ENCODE measurements at places on chromosomes 16 and 17.
A peak's percentile ranks its signal among the peaks of the same experiment; 100 is the strongest.

DNA sequence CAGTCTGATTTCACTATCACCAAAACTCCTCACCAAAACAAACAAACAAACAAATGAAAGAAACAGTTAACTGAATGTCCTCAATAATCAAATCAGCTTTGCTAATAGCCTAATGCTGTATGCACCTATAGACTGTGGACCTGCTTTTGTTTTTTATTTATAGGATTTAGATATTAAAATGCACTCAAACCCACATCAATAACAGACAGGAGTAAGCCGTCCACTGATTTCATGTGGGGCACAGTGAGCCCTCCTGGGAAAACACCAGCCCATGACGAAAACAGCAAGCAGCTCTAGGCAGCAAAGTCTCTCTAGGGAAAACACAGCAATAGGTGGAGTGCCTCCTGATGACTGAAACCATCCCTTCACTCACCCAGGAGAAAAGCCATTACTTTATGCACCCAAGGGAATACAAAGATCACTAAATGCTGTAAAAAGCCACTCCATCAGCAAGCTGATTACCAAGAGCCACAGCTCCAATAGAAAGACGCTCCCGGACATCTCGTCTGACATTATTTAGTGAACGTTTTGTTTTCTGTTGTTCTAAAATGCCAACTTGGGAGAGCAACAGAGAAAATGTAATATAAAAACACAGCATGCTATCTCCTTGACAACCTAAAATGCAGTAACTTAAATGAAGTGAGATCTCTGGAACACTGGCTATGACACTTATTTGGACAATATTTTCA is 47.8 kb downstream of the ANKFY1 start:
- no peak for DNase-seq

- no peak for DNase-seq
Observed at GRCh38 chr16:84443166-84443802, 61.2 kb downstream of the MEAK7 start.

DNA sequence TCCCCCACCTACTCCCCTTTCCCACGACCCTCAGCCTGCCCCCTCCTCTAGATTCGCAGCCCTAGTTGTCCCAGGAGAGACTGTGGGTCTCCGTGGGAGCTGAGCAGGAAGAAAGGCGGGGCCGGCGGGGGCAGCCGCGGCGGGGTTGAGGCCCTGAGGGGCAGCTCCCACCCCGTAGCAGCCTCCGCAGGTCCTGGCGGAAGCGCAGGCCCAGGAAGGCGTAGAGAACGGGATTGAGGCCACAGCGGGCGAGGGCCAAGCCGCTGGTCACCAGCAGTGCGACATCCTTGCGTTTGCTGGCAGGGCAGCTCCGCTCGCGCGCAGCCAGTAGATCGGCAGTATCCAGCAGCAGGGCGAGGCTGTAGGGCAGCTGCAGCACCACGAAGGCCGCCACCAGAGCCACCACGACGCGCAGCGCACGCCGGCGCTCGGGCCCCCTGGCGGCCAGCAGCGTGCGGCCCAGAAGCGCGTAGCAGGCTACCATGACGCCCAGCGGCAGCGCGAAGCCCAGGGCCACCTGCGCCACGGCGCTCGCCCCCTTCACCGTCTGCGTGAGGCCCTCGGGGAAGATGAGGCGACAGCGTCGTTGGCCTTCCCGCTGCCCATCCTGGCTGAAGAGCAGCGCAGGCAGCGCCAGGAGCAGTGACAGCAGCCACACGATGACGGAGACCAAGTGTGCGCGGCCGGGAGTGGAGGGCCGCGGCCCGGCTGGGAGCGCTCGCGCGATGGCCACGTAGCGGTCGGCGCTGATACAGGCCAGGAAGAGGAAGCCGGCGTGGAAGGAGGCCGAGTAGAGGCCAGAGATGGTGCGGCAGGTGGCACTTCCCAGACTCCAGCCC is 1.9 kb downstream of the CCR10 start:
- peak; percentile 79 for DNase-seq

GRCh38 chr17:11628374-11628773 is 30.1 kb downstream of the DNAH9 start:
- no peak for DNase-seq

GRCh38 chr16:12339686-12340085 is 363.2 kb downstream of the SNX29 start:
- DNase-seq: no peak

DNA sequence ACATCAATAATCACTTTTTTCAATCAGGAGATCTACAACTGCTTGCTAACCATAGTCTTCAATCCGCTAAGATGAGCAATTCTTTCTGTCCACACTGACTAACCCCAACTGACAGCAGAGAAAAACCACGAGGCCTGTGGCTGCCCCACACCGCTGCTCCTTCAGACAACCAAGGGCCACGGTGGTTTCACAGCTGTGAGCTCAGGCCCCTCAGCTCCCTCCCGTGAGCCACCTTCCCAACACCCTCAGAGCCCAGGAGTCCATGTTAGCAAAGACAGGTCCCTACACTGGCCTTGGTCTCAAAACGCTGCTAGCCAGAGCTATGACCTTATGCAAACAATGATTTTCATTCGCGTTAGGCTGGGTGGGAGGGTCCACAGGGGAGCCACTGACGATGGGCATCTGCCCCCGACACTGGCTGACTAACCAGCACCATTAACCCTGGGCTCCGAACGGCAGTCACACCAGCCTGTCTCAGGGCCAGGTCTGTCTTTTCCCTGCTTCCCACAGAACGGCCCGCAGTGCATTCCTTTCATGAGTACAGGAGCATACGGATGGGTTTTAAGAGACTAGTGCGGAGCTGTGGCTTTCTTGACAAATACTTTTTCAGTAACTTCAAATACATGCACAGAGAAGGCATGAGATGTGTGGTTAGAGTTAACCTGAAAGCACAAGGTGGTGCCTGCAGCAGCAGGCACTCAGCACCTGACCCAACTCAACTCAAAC is 67.3 kb downstream of the ANKRD11 start:
- DNase-seq: no peak

DNA sequence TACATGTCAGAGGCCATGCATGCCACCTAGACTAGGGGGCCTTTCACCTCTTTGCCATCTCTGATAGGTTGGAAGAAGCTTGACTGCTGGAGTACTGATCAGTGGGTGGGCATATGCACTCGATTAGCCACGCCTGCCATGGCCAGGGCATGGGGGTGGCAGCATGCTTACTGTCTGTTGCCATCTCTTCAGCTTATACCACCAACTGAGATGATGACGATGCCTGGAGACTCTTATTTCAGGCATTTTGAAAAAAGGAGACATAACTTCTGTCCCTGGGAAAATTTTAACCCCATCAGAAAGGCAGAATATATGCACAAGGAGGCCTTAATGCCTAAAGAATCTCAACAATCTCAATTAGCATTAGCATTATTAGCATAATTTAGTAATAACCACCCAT is 60.8 kb downstream of the MSI2 start:
- DNase-seq: no peak

DNA sequence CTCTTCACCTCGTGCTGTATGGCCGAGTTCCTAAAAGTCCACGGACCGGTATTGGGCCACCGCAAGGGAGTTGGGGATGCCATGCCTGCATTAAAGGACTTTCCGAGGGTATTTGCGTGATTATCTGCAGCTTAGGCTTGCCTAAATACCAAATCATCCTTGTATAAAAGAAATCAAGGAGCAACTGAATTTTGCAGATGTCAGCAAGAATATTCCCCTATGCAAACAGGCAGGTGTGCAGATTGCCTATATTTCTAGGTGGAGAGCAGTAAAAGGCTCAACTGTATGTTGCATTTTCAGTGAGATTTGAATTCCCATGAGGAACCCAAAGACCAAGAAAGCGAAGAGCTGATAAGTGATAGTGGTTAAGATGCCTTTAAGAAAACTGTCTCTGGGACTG is 452.3 kb downstream of the CDH11 start:
- no peak for DNase-seq

GRCh38 chr17:82138511-82138992 is 40.5 kb upstream of the FASN start:
- DNase-seq: no peak

DNA sequence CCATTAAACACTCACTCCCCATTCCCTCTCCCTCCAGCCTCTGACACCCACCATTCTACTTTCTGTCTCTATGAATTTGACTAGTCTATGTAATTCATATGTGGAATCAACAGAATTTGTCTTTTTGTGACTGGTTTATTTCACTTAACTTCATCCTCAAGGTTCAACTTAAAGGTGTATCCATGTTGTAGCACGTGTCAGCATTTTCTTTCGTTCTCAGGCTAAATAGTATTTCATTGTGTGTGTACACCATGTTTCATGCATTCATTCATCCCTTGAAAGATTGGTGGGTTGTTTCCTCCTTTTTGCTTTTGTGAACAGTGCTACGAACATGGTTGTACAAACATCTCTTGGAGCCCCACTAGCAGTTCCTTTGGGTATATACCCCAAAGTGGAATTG is 36.0 kb downstream of the ATP2C2 start:
- no peak for DNase-seq

- DNase-seq: peak; percentile 69
Observed at GRCh38 chr17:38550661-38551060, 55.1 kb downstream of the SRCIN1 start.

- DNase-seq: no peak
Observed at GRCh38 chr17:50631908-50632571, 2.6 kb upstream of the ABCC3 start.

DNA sequence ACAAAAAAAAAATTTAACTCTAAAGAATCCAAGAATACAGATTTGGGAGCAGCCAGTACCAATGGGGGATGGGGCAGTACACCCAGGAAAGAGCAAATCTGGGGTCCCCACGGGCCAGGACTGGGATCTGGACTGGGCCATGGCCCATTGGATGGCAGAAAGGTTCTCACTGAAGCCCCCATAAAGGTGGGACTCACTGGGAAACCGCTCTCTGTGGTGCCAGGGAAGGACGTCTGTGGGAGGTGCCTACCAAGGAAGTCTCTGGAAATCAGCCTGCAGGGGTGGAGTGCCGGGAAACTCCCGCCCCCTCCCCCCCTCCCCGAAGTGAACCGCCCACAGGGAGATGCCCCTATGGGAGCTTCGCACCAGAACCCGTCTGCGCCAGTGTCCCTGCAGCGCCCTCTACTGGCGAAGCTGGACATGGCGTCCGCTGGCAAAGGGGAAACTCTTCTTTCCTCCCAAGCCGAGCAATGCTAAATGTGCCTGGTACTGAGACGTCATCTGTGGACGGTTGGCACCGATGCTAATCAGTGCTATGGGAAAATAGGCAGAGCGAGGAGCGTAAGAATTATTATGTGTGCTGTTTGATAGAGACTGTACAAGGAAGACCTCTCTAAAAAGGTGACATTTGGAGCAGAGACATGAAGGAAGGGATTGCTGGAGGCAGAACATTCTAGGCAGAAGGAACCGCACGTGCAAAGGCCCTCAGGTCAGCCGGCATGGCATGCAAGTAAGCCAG is 671.1 kb downstream of the WWOX start:
- no peak for DNase-seq

DNA sequence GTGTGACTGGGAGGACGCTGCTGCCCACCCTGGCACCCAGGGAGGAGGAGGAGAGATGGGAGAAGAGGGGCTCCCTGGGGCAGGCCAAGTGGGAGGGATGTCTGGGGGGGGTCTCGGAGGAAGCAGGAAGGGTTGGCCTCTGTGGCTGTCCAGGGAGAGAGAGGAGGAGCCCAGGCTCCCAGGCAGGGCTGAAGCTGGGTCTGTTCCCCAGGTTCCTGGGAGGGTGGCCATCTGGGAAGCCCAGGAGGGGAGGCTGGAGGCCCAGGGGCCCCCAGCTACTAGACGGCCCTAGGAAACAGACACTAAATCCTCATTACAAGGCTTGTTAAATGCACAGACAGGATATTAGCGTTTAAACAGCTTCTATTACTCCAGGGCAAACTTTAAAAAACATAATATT is 139.8 kb downstream of the ENGASE start:
- no peak for DNase-seq

GRCh38 chr17:47708864-47709541 is 15.0 kb downstream of the TBKBP1 start:
- no peak for DNase-seq

DNA sequence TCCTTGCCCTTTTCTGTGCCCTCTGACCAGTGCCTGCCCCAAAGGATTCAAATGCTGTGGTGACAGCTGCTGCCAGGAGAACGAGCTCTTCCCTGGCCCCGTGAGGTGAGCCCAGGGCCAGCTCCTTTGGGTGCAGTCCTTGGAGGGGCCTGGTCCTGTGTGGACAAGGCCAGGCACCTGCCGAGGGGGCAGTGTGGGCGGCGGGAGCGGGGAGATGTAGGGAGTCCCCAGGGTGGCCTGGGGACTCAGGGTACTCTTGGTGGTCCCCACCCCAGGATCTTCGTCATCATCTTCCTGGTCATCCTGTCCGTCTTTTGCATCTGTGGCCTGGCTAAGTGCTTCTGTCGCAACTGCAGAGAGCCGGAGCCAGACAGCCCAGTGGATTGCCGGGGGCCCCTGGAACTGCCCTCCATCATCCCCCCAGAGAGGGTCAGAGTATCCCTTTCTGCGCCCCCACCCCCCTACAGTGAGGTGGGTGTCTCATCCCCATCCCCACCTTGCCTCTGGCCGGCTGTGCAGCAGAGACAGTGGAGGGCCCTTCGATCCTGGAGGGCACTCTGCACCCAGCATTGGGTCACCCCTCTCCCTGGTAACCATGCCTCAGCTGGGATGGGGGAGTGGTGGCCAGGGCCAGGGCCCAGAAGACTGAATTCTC is 4.4 kb downstream of the TMEM92 start:
- DNase-seq: no peak

DNA sequence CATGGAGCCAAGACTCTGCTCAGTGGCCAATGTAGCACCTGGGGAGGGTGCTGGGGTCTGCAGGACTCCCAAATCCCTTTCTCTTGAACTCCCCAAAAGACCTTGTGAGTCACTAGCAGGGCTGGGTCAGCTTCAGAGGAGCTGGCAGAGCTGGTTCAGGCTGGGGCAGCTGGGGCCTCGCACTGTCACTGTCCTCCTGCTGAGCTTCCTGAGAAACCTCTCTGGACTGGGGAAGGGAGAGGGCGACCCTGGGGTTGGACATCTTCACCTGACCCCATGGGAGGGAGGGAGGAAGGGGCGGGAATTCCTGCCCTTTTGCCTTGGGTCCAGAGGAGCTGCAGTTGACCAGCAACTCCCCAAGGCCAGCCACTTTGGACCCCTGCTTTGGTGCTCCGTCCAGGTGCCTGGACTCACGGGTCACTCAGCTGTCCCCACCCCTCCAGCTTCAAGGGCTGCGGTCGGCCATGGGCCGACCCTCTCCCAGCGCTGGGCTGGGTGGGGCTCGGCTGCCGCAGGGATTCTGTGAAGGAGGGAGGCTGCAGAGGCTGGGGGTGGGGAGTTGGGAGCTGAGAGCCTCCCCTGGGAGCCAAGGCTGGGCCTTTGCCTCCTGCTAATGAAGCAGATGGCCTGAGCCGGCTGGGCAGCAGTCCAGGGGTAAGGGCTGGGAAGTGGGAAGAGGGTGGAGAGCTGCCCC is 9.2 kb downstream of the FMNL1 start:
- DNase-seq: peak; percentile 75

DNA sequence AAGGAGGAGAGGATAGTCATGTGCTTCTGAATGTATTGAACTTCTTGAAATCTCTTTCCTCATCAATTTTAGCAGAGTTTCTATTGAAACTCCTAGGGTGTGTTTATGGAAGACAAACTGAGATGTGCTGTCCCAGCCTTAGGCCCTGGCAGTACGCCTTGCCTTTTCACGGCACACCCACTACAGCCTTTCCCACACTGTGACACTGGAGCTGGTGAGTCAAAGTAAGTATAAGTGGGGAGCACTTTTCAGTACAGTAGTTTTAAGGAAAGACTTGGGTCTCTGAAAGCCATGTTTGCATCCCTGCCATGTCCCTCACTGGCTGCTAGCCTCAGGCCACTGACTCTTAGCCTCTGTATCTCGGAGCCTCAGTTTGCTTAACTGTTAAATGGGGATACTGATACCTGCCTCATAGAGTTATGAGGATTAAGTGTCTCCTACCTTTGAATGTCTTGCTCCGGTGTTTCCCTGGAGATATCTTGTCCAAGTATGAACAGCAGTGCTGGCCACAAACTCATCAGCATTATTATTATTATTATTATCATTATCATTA is 144.7 kb upstream of the CRHR1 start:
- no peak for DNase-seq

Data from posterior cingulate gyrus (tissue), 11 donors.